ENCODE measurements at places on chromosomes 13 and 19.

GRCh38 chr13:26061947-26062346 is 10.1 kb upstream of the SHISA2 start:
- DNase-seq: no peak

GRCh38 chr13:105702441-105702840 is 833.0 kb downstream of the EFNB2 start:
- no peak for DNase-seq

DNA sequence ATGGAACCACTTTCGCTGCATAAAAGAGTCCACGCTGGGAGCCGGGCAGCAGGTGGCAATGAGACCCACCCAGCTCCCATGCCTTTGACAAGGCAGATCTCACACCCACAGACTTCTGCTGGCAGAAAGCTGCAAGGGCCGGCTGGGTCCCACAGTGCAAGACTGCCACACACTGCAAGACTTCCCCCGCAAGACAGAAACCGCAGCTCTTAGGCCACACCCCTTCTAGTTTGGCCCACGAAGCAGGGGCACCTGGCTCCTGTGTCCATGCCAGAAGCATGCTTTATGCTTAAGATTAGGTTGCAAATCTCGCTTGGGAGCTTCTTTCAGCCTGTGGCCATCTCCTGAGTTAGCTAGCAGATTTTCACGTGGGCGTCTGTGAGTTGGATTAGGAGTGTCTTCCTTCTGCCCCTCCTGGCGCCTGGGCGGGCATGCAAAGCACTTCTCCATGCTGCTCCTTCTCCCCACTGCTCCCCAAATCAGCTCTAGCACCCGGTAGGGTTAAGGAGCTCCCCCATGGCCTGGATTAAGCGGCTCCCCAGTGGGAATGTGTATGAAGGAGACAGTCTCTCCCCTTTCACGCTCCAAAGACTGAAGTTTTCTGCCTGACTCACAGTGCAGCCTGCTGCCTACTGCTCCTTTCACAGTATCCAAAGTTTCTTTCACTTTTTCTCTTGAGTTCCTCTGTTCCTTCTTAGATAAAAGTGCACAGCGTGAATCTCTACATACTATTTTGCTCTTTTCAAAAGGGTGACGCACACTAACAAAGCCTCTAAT is 17.7 kb downstream of the GPC6 start:
- DNase-seq: no peak

DNA sequence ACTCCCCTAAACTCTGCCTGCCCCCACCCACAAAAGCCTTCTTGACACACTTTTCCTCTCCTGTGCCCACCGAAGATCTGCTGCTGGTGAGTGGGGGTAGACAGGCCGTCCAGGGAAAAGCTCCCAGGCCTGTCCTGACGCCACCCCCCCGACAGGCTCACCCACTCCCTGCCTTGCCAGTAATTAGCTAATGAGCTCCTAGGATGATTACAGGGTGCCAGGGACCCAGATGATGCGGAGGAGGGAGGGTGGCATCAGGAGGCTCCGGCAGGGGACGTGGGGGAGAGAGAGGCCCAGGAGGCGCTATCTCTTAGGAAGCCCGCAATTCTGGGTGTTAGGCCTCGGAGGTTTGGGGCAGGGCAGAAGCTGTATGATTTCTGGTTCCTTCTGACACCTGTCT is 27.0 kb downstream of the MARK4 start:
- no peak for DNase-seq

- no peak for DNase-seq
Measured at GRCh38 chr13:112124141-112124540, 57.2 kb downstream of the SOX1 start.

GRCh38 chr13:50636007-50636704 is 207.3 kb downstream of the DLEU7 start:
- peak; percentile 93 for DNase-seq

- peak; percentile 65 for DNase-seq
Measured at GRCh38 chr19:41341669-41342490, 11.8 kb downstream of the TGFB1 start.

- no peak for DNase-seq
Measured at GRCh38 chr13:28654276-28654675, 4.7 kb upstream of the POMP start.

- DNase-seq: no peak
Measured at GRCh38 chr19:46386996-46387712, 26.2 kb downstream of the CCDC8 start.

DNA sequence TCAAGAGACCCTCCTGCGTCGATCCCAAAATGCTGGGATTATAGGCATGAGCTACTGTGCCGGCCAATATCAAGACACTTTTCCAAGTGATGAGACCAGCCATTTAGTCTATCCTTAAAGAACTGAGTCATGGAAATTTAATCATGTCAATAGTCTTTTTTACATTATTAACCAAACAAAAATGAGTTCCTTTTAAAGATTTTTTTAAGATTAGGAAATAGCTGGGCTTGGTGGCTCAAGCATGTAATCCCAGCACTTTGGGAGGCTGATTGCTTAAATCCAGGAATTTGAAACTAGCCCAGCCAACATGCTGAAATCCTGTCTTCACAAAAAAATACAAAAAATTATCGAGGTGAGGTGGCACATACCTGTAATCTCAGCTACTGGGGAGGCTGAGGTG is 16.7 kb upstream of the ZNF564 start:
- no peak for DNase-seq

DNA sequence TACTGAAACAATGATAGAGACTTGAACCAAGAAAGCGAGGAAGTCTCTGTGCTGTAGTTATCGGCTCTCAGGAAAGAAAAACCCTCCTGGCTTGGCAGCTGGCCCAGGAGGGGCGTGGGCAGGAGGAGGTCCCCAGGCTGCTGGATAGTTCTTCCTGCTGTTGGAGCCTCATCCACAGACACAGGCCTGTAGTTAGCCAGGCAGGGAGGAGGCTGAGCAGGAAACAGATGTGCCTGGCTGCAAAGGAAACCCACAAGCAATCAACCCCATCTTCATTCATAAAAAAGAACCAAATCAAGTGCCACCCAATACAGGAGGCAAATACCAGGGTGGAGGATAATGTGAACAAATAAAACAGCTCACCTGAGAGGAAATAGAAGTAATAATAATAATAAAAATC is 86.2 kb downstream of the IRS2 start:
- DNase-seq: no peak

GRCh38 chr13:37899753-37900152 is 30.2 kb upstream of the TRPC4 start:
- no peak for DNase-seq

DNA sequence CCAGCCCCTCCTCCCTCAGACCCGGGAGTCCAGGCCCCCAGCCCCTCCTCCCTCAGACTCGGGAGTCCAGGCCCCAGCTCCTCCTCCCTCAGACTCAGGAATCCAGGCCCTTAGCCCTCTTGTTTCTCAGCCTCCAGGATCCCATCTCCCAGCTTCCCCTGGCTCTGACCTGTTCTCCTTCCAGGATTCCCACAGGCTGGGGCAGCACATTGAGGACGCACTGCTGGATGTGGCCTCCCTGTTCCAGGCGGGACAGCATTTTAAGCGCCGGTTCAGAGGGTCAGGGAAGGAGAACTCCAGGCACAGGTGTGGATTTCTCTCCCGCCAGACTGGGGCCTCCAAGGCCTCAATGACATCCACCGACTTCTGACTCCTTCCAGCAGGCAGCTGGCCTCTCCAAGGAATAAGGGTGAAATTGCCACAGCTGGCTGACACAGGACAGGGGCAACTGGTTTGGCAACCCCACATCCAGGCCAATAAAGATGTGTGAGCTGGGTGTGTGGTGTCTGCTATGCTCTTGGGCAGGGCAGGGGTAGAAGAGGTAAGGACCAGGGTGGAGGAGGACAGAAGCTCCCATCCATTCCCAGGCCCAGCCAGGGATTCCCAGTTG is 22.4 kb downstream of the CPT1C start:
- no peak for DNase-seq

- no peak for DNase-seq
Measured at GRCh38 chr19:19444681-19445155, 39.2 kb downstream of the GATAD2A start.

DNA sequence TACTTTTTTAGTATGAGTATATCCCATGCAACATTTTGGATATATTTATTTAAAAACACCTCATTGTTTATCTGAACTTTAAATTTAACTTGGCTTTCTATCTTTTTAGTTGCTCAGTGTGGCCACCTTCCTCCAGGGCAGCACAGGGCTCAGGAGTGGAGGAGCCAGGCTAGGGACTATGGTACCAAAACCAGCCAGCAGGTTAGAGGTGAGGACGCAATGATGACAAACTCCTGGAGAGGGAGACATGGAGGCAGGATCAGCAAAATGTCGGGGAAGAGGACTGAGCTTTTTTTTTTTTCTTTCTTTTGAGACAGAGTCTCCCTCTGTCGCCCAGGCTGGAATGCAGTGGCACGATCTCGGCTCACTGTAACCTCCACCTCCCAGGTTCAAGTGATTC is 29.6 kb upstream of the CALM3 start:
- peak; percentile 91 for DNase-seq

DNA sequence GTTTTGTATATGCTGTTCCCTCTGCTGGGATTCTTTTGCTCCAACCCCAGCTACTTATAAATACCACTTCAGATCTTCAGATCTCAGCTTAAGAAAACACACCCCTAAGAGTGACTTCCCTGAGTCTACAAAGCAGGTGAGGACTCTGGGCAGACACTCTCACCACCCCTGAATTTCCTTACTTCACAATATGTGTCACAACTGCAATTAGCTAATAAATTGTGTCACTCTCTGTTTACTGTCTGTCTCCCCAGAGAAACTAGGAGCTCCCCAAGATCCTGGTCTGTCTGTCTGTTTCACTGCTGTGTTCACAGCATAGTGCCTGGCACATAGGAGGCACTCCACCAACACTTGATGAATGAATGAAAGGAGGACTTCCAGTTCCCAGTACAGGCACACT is 14.4 kb downstream of the CEBPA start:
- no peak for DNase-seq

- DNase-seq: peak; percentile 38
Measured at GRCh38 chr13:47399599-47399998, 502.7 kb upstream of the HTR2A start.

GRCh38 chr19:33293255-33294057 is 8.9 kb downstream of the CEBPA start:
- no peak for DNase-seq

DNA sequence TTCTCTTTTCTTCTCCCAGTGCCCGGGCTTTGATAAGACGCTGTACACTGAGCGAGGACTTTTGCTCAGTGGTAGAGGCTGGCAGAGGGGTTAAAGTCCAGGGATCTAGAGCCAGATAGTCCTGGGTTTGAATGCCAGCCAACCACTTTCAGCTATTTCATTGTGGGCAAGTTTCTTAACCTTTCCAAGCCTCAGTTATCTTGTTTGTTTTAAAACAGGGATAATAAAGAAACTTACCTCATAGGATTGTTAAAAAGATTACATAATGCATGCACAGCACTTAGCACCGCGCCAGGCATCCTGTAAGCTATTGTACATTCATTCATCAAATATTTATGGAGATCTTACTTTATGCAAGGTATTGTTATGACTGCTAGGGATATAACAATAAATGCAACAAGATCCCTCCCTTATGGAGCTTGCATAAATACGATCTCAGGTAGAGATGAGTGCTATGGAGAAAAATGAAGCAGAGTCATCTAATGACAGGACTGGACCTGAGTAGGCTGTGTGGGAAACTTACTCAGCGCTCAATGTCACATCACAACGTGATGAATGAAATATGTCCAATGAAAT is 70.8 kb downstream of the LNX2 start:
- no peak for DNase-seq

DNA sequence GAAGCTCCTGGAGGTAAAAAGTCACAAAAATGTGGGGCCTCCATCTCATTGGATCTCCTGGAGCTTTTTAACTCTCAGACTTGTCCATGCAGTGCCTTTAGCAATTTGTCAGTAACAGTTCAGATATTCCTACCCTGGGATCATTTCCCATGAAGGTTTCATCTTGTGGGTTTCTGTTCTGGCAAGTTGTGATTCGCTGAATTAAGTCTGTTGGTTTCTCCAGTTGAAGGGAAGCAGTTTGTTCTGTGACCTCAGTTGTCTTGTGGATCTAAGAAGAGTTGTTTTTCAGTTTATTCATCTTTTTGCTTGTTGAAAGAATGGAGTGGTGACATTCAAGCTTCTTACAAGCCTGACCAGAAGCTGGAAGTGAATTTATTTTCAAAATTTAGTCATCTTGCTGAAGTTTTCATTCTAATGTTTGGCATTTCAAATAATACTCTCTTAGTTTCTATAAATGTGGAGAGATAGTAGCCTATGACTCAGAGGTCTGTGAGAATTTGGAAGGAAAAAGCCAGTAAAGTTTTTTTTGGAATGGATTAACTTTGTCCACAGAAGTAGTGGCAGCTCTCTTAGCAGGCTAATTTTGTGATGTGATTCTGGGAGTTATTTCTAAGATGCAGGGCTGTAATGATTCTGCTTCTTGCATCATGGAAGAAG is 120.1 kb upstream of the CSNK1A1L start:
- DNase-seq: no peak

GRCh38 chr19:10238172-10238783 is 7.1 kb upstream of the S1PR2 start:
- DNase-seq: no peak

- peak; percentile 43 for DNase-seq
Measured at GRCh38 chr19:29645491-29645867, 19.8 kb upstream of the PLEKHF1 start.

DNA sequence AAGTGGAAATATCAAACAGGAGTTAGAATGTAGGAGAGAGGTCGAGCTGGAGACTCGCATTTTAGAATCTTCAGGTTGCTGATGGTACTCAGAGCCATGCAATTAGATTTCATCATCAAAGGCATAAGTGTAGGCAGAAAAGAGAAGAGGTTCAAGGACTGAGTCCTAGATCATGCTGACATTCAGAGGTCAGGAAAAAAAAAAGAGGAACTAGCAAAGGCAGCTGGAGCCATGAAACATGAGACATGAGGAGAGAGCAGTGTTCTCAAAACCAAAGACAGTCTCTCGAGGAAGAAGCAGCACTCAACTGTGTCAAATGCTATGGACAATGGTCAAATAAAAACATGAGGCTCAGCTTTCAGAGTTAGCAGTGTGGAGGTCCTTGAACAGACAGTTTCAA is 12.4 kb upstream of the TPP2 start:
- DNase-seq: no peak

- peak; percentile 81 for DNase-seq
Measured at GRCh38 chr13:26971990-26972887, 199.4 kb downstream of the USP12 start.

GRCh38 chr13:27966641-27967202 is 2.4 kb downstream of the CDX2 start:
- DNase-seq: peak; percentile 82

GRCh38 chr13:54980651-54981050 is 1952.0 kb downstream of the OLFM4 start:
- no peak for DNase-seq

DNA sequence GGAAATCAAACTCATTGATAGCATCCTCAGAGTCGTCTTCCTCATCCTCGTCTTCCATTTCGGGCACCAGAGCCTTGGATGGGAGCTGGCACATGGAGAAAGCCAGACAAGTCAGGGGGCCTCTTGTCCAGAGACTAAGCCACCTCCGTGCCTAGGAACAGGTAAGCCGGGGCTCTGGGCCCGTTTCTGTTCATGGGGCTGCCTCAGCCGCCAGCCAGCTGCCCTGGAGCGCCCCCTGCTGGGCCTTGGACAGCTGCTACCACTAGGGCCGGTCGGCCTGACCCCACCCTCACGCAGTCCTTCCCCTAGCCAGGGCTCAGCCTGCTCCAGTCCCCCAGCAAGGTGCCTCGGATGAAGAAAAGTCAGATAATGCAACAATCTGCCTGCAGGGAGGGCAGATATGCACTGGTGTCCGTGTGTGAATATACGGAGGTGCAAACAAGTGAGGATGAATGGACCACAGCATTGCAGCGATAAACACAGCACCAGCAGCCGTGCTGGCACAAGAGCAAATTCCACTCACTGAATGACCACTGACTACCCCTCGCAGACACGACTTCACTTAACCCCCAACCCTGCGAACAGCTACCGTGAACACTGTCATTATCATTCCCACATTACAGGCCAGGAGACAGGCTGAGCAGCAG is 11.9 kb upstream of the PRKD2 start:
- peak; percentile 85 for DNase-seq

Measured in GM23338 (cell line).